ENCODE measurements at places on chromosomes 4 and X.

- peak; percentile 80 for DNase-seq
Observed at GRCh38 chrX:68686097-68686977, 38.9 kb downstream of the STARD8 start.

DNA sequence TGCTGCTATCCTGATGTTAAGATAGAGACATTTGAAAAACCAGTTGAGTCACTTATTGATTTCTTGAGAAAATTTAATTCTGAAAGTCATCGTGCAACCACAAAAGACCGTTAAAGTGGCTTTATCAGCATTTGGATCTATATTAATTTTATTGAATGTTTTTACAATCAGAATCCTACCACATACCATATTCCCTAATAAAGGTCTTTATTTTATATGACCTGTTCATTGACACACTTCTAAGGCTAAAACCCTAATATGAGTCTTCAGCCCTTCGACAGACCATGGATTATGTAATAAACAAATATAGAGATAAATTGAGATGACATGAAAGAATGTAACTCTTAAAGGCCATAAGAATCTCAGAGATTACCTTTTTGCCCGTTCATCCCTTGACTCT, 68.1 kb downstream of the BANK1 start:
- no peak for DNase-seq

- no peak for DNase-seq
Observed at GRCh38 chr4:94468093-94468769, 16.5 kb downstream of the PDLIM5 start.

DNA sequence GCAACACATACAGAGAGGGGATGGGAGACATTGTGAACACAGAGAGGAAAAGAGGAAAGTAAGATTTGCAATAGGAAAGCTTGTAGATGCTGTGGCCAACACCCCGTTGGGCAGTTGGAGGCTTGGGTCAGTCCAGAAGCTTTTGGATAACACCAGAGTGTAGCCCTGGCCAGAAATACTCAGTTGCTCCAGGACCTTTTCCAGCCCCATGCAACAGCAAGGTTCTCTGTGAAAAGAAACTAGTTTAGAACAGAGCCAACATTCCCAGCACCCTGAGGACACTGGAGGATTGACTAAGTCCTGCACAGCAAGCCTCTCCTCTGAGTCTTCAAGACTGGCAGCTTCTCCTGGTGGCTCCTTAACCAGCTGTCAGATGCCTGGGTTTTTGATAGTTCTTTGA, 27.9 kb upstream of the NAF1 start:
- no peak for DNase-seq

DNA sequence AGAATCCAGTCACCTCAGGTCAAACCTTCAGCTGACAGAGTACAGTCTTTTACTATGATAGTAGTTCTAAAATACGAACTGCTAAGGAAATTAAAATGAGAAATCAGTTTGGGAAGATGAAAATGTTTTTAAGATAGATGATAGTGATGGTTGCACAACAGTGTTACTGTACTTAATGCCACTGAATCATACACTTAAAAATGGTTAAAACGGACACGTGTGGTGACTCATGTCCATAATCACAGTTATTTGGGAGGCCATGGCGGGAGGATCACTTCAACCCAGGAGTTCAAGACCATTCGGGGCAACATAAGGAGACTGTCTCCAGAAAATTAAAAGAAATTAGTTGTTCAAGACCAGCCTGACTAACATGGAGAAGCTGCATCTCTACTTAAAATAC, 41.4 kb downstream of the ABHD18 start:
- peak; percentile 41 for DNase-seq

GRCh38 chr4:159146488-159146887, 43.6 kb downstream of the RAPGEF2 start:
- no peak for DNase-seq

- DNase-seq = no peak
Observed at GRCh38 chrX:134374910-134375309, 85.1 kb upstream of the HPRT1 start.

DNA sequence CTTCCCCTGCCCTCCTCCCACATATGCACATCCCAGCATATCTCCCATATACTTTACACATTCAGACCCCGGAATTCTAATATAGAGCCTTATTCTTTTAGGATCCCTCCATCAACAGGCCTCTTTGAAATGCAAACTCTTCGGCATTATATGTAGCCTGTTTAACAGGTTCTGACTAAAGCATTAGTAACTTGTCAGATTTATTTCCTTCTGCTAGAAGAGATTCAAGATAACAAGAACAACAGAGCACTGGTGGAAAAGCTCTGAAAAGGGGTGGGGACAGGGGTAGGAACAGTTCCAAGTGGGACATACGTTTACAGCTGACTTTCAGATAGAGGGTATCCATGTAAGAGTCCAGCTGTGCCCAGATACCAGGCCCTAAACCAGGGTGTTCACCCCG, 31.7 kb upstream of the PRPS1 start:
- no peak for DNase-seq

- DNase-seq = peak; percentile 65
Observed at GRCh38 chr4:137534516-137534915, 2.2 kb upstream of the PCDH18 start.

- no peak for DNase-seq
Observed at GRCh38 chr4:94909645-94910044, 151.9 kb downstream of the BMPR1B start.

DNA sequence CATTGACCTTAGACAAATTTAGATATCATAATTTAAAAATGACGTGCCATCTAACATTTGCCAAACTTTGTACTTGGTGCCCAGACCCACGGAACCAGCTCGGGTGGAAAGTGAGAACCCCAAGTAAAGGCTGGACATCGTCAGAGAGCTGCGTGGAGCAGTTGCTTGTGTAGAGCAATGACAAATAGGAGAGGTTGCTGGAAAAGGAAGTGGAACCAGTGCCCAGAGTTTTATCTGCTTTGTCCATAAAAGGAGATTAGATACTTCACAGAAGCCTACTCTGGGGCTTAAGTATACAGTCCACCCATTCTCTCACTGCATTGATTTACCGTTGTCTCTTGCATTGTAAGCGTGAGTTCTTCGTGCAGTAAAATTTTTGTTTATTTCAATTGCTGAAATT, 5.4 kb upstream of the TBC1D1 start:
- DNase-seq = peak; percentile 72

DNA sequence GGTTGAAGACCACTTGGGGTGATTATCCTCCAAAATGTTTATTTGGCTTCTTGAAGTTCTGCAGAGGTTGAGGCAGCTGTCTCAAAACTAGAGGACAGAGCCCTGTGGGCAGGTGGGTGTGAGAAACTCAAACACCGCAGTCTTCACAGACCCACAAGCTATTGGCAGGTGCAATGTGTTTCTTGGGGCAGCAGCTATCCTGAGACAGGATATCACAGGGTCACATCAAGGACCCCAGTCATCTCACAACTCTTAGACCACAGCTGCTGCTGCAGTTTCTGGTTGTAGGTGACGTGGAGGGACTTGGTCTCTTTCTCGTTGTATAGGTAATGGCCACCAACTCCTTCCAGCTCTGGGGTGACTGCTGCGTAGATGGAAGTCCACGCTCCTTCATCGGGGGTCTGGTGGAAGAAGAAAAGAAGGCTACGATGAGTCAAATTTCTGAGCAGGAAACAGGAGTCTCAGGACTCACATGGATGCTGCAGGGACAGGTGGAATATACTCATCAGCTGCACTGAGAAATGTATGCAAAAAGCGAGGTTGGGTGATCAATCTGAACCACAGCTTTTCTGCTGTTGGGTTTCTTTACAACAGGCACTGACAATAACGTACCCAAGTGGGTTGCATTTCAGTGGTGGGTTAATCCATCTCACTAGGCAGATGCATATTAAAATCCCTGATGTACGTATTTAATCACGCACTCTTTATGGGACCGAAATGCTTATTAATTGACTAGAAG, 279.8 kb downstream of the DHRSX start:
- no peak for DNase-seq

GRCh38 chr4:158588285-158588684, 66.6 kb downstream of the RXFP1 start:
- no peak for DNase-seq

GRCh38 chr4:139167774-139168444, 9.1 kb downstream of the ELF2 start:
- peak; percentile 71 for DNase-seq

GRCh38 chrX:39984191-39984956, 113.4 kb downstream of the BCOR start:
- DNase-seq = peak; percentile 69

DNA sequence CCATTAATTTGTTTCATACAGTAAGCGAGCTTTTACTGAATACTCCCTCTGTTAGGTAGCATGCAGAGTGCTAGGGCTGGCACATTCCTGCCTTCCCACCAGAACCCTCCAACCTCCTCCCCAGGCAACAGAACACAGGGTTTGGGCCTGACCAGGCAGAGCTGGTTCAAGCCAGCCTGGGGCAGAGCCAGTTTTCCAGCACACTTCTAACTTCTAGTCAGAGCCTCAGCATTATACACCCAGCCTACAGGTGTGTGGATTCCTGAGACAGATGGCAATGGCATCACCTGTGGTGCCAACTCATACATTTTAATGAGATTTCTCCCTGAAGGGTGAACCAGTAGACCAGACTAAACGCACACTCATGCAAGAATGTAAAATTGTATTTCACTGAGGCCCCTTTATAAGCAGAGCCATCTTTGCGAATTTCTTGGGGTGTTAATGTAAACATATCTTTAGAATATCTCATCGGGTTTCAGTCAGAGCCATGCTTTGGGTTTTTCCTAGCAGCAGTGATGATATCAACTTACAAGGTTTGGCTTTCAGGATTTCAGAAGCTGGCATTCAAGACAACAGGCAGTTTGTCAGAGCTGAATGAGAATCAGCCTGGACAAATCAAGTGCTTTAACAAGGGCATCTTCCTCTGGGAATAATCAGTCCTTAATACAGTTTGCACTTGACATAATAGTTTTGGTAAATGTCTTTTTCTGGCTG, 92.0 kb downstream of the GATB start:
- DNase-seq = no peak

DNA sequence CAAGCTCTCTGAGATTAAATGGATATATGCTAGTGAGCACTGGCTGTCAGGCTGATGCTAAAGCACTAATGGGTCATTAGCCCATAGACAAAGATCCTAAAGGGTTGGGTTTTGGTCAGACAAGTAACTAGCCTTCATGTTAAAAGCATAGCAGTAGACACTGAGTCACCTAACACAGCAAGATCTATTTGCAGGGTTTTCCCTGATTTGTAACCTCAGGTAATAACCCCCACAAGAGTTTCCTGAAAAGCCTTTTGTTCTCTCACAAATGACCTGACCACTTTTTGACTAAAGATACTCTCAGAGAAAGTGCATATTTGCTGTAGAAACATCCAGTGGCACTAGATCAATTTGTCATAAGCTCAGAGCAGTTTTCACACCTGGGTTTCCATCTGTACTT, 251.1 kb upstream of the TEX13A start:
- no peak for DNase-seq

DNA sequence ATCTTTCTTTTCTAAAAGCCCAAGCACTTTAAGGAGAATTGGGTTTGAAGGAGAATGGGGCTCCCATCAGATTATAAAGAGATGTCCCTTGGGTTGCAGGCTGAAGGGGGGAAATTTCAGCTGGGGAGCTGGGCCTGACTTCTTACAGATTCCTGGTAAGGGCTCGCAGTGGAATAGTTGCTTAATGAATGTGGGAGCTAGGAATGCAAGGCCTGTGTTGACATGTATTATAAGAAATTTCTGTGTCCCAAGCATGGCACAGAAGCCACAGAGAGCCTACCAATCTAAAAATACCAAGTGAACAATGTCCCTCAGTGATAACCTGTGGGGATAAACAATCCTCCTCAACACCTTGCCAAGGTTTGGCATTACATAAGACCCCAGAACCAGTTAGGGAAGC, 39.3 kb upstream of the WNK3 start:
- DNase-seq = no peak

GRCh38 chr4:839675-840443, 13.9 kb upstream of the CPLX1 start:
- DNase-seq = no peak

DNA sequence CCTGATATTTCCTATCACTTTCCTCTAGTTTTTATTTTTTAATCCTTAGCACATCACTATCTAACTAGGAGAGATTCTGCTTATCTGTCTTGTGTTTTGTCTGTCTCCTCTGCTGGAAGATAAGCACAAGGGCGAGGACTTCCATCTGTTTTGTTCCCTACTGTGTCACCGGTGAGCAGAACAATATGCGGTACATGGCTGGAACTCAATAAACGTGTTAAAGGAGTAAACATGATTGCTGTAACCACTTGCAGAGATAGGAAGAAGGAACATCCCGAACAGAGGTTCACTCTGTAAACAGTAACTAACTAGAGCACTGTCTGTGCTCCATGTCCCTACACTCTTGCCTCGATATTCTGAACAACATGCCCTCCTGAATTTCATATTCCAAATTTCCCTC, 5.2 kb downstream of the HS3ST1 start:
- peak; percentile 49 for DNase-seq

- no peak for DNase-seq
Observed at GRCh38 chr4:53267026-53267425, 98.8 kb downstream of the SCFD2 start.

GRCh38 chr4:2948895-2949781, 14.1 kb downstream of the NOP14 start:
- DNase-seq = peak; percentile 41

GRCh38 chr4:168129046-168129772, 36.9 kb downstream of the ANXA10 start:
- DNase-seq = no peak

DNA sequence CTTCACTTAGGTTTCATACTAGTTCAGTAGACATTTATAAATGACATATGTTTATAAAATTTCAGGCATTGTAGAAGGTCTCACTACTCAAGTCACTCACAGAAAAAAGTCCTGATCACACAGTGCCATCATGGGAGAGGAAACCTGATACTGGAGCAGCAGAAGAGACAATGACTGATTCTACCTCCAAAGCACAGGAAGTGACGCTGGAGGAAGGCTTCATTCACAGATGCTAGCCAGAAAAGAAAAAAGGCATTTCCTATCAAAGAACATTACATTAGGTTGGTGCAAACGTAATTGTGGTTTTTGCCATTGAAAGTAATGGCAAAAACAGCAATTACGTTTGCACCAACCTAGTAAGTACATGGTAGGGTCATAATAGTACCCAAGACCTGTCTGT, 79.5 kb downstream of the RASGEF1B start:
- no peak for DNase-seq

GRCh38 chr4:110087070-110087708, 111.2 kb downstream of the ELOVL6 start:
- peak; percentile 91 for DNase-seq

DNA sequence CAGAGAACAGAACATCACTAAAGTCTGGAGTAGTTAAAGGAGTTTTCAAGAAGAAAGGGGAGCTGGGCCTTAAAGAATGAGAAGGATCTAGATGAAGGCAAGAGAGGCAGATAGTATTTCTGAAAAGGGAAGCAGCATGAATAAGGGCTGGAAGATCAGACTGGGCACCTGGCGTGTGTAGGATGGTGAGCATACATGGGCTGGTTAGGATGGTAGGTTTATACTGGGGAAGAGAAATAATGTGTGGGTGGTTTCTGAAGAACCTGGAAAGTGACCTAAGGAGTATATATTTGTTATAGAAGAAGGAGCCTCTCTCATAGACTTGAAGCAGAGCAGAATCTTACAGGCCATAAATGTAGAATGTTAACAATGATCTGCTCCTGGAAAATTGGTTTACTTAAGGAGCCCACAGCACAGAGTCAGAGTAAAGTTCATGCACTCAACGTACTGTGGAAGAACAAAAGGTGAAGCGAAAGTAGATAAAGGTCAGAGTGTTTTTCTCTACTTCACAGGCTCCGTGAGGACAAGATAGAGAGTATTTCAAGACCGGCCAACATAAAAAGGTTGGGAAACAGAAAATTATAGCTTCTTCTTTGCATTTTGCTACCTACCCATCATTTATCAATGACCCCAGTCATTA, 35.8 kb downstream of the MBNL3 start:
- no peak for DNase-seq
